ENCODE measurements at places on chromosomes 12 and 14.

DNA sequence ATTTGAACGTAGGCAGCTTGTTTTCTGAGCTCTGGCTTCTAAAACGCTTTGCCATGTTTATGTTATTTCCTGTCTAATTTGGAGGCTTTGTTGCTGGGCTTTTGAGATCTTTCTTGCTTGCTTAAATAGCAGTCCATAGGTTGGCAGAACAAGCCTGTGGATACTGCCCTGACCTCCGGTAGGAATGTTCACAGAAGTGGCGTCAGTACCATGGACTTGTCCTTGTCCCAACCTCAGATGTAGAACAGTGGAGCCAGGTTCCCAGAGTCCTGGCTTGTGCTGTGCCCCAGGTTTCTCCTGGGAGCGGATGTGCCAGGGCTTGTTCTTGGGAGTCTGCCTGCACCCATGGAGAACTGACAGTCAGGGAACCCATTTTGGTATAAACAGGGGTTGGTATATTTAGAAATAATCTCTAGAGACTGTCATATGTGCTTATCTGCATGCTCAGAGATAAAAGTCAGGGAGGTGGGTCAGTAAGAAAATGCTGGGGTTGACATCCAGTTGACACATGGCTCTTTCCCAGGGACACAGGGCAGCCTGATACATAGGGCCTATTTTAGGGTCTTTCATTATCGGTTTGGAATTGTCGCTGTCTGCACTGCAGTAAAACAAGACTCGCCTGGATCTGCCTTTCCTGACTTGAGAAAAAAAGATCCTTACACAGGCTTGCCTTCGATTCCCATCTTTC lies 22.9 kb downstream of the CACNA1C start:
- no peak for DNase-seq

DNA sequence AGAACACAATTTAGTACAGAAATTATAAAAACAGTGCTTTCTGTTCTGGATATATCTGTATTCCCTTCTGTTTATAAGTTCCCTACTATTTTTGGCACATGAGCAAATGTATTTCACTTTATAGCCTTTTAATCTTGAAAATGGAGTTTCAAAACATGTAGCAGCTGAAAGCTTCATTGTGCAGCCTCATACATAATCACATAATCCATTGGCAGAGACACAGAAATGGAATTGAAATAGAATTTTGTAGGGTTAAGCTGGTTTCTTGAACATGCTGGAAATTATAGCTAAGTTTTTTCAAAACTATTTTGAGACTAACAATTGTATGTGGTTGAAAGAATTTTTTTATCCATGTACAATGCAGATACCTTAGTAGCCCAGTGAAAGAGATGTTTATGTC lies 614.3 kb upstream of the MDGA2 start:
- DNase-seq, result no peak

GRCh38 chr12:62194031-62194430 lies 66.2 kb upstream of the USP15 start:
- DNase-seq, result no peak

DNA sequence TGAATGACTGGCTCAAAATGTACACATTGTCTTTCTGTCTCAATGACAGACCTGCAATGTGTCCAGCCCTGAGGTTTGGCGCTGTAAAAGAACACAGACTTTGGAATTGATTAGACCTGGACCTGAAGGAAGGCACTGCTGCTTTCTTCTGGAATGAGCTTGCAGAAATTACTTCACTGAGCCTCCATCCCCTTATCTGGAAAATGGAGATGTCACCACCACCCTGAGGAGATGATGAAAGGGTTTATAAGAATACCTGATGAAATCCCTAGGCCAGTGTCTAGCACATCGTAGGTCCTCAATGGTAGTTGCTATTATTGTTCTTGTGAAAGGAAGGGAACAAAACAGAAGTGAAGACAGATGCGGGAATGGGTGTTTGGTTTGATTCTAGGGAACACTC lies 9.7 kb upstream of the WSB2 start:
- no peak for DNase-seq

- DNase-seq, result no peak
Observed at GRCh38 chr12:132726386-132726785, 15.7 kb downstream of the PGAM5 start.

- no peak for DNase-seq
Observed at GRCh38 chr12:113019025-113019424, 37.5 kb upstream of the DTX1 start.

DNA sequence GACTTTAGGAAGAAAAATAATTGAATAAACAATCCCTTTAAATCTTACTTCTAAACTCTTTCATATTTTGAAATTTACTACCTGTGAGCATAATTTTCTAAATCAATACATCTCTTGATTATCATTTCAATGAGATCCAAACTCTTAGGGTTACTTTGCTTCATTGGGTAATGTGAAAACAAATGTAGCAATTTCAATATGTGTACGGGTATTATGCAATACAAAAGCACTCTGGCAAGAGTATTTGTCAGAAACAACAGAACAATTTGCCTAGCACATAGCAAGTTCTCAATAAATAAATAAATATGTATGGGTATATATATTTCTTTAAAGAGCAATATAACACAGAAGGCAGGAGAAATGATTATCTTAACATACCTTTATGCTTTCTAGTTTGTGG lies 77.1 kb downstream of the PLEKHG7 start:
- DNase-seq, result no peak

DNA sequence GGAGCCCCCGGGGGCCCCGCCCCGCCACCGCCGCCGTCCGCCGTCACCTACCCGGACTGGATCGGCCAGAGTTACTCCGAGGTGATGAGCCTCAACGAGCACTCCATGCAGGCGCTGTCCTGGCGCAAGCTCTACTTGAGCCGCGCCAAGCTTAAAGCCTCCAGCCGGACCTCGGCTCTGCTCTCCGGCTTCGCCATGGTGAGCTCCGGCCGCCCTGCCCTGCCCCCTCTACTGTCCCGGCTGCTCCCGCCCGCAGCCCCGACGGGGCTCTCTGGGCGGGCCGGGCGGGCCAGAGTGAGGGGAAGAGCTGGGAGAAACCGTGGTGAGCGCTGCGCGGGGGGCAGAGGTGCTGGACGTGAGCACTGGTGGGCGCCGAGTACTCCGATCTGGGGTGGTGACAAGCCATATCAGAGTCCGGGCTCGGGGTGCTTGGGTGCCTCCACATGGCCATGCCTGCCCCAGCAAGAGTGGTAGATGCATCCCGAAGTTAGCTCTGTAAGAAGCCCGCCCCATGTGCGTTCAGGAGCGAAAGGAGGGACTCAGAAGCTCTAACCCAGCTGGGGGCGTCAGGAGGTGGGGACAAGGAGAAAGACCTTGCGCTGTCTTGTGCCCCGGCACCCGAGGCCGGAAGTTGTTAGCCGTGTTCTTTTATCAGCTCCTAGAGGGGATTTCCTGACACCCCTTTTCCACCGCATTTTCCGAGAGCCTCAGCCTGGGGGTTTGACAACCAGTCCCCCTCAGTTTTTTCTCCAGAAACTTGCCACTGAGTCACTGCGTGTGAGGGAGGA lies 717 bp downstream of the ORAI1 start:
- peak; percentile 91 for DNase-seq

DNA sequence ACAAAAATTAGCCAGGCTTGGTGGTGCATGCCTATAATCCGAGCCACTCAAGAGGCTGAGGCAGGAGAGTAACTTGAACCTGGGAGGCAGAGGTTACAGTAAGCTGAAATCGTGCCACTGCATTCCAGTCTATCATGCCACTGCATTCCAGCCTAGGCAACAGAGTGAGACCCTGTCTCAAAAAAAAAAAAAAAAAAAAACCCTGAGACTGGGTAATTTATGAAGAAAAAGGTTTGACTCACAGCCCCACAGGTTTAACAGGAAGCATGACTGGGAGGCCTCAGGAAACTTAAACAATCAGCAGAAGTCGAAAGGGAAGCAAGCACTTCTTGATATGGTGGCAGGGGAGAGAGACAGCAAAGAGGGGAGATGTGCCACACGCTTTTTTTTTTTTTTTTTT lies 123.2 kb downstream of the GXYLT1 start:
- DNase-seq, result no peak

DNA sequence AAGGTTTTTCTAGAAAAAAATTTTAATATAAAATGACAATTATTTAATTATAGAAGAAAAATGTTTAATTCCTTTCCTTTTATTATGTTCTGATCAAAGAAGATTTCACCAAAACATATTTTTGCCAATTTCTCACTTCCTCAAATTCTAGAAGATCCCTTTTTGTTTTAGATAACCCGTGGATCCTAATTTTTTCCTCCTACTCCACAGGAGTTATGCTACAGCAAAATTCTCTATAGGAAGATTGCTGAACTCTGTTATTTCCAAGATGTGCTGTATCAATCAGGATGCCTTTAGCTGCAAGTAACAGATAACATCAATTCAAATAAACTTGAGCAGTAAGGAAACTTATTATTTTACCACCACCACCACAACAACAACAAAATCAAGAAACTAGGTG lies 3.8 kb upstream of the SNX6 start:
- DNase-seq, result no peak

DNA sequence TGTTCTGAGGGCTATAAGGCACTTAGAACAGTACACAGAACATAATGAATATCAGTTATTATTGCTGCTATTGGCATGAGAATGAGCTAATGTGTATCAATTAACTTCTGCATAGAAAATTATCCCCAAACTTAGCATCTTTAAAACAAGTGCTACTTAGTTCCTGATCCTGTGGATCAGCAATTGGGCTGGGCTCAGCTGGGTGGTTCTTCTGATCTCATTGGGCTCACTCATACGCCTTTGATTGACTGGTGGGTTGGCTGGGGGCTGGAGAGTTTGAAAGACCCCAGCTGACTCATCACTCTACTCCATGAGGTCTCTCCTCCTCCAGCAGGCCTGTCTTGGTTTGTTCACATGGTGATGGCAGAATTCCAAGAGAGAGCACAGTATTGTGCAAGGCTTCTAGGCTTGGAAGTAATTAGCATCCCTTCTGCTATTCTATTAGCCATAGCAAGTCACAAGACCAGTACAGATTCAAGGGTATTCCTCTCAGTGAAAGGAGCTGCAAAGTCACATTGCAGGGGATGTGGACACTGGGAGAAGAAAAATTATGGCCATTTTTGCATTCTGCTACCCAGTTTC lies 27.2 kb upstream of the HSPB8 start:
- DNase-seq, result no peak

- DNase-seq, result no peak
Observed at GRCh38 chr12:106886932-106887331, 68.8 kb upstream of the TMEM263 start.

- no peak for DNase-seq
Observed at GRCh38 chr14:52740751-52741150, 10.8 kb downstream of the STYX start.
